ENCODE measurements at places on chromosomes 16 and 17.

- DNase-seq = no peak
Measured at GRCh38 chr17:73017658-73018057, 74.8 kb downstream of the SLC39A11 start.

DNA sequence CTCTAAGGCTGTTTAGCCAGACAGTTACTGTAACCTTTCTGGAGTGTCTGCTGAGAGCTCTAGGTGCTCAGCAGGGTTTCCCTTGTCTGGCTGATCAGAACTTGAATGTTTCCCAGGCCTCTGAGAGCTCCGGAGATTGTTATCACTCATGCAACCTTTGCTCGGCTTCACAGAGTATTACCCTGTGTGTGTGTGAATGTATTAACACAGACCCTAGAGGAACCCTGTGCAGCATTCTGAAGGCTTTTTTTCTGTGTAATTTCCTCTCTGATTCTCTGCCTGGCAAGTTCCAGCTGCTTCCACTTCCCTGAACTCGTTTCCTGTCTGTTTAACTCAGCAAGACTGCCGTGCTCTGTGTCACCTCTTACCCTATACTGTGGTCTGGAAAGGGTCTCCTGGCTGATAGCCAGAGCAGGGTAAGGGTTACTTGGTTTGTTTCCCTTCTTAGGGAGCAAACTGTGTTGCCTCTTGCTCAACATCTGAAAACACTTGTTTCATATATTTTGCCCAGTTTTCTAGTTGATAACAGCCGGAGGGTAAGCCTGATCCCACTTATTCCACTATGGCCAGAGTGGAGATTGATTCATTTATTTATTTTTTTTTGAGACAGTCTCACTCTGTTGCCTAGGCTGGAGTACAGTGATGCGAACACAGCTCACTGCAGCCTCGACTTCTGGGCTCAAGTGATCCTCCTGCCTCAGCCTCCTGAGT is 21.7 kb downstream of the PRMT7 start:
- no peak for DNase-seq

DNA sequence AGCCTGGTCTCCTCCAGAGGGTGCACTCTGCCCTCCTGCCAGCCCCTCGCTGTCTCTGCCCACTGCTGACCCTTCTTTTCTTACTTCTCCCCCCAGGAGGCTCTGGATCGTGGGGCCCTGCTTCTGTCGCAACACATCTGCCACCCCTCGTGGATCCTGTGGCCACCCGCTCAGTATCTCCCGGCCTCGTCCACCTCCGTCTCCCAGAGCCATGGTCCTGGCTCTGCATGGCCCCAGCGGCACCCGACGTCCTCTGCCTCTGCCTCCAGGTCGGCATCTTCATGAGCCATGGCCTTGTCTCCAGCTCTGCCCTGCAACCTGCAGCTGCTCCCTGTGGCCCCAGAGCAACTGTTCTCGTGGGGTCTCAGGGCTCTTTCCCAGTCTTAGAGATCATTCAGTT is 12.1 kb upstream of the ACSF3 start:
- DNase-seq = no peak

GRCh38 chr16:80932708-80933095 is 74.0 kb downstream of the CMC2 start:
- DNase-seq = no peak

DNA sequence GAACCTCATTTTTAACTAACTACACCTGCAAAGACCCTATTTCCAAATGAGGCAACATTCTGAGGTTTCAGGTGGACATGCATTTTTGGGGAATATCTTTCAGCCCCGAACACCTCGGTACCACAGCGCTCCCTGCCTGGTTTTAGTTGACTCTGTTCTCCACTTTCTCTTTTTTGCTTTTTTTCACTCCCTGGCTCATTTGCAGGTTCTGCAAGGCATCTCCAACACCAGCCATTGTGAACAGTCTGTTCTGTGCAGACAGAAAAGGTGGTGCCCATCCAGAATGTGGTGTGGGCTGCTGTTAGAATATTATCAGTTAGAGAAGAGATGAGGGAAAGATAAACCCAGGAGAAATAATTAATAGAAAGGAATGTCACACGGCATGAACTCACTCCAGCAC is 32.5 kb upstream of the ZCCHC14 start:
- no peak for DNase-seq

DNA sequence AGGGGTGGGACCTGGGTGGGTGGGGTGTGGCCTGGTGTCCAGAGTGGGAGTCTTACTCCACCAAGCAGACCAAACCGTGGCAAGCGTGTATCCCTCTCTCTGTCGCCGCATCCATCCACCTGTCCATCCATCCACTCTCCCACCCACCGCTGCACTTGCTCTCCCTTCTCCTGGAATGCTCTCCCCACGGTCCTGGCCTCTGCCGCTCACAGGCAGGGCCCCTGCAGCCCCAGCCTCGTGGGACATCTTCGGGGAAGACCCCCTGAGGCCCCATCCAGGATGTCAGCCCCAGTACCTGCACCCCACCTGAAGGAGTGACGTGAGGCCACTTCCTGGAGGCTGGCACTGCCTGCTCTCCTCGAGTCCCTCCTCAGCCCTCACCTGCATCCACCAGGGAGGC is 189.5 kb upstream of the GSE1 start:
- peak; percentile 17 for DNase-seq

DNA sequence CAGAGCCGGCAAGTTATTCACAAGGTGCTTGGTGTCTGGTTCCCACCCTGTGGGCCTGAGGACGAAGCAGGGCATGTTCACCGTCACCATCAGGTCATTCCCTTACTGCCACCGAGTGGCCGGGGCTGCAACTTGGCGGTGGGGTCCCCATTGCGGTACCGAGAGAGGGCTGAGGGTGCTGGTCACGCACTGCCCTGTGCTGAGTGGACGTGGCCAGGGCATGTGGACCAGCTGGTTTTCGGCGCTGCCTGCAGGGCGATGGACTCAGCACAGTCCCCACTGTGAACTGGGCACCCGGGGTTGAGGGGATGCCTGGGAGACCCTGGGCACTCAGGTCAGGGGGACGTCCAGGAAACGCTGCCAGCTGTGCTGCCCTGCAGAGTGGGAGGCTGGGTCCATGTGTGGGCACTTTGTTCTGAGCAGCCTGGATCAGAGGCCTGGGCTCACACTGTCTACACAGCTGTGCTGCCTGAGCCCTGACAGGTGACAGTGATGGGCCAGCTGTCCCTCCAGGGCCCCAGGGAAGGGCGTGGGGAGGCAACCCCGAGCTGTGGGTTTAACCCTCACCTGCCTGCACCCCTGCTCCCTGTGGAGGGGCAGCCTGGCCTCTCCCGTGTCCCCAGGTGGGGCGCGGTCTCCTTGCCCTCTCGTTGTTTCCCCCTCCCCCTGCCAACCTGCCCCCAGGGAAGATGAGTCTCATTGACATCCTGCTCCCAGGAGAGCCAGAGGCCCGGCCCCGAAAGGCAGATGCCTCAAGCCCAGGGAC is 39.3 kb upstream of the GNG13 start:
- no peak for DNase-seq

GRCh38 chr17:55601874-55602364 is 90.7 kb upstream of the SMIM36 start:
- DNase-seq = no peak

- no peak for DNase-seq
Measured at GRCh38 chr16:54070789-54071343, 215.7 kb downstream of the IRX3 start.

- no peak for DNase-seq
Measured at GRCh38 chr17:57279432-57279831, 23.1 kb downstream of the MSI2 start.

Data from activated CD4-positive, CD25-positive, alpha-beta regulatory T cell treated with anti-CD3 and anti-CD28 coated beads, Interleukin-2, amount 50 U/mL, for 72 hours (primary cell).